Stimulated activated CD8-positive, alpha-beta memory T cell treated with anti-CD3 and anti-CD28 coated beads, Interleukin-7, amount 100 ng/mL, for 1 hour (primary cell): ENCODE measurements at places on chromosomes 5 and 9.

- DNase-seq = no peak
Measured at GRCh38 chr9:79131246-79131774, 440.5 kb upstream of the TLE4 start.

- no peak for DNase-seq
Measured at GRCh38 chr9:116163293-116164055, 9.9 kb downstream of the PAPPA start.

GRCh38 chr5:181255836-181256578 lies 4.9 kb downstream of the TRIM52 start:
- no peak for DNase-seq

GRCh38 chr9:12464910-12465512 lies 228.2 kb upstream of the TYRP1 start:
- no peak for DNase-seq

DNA sequence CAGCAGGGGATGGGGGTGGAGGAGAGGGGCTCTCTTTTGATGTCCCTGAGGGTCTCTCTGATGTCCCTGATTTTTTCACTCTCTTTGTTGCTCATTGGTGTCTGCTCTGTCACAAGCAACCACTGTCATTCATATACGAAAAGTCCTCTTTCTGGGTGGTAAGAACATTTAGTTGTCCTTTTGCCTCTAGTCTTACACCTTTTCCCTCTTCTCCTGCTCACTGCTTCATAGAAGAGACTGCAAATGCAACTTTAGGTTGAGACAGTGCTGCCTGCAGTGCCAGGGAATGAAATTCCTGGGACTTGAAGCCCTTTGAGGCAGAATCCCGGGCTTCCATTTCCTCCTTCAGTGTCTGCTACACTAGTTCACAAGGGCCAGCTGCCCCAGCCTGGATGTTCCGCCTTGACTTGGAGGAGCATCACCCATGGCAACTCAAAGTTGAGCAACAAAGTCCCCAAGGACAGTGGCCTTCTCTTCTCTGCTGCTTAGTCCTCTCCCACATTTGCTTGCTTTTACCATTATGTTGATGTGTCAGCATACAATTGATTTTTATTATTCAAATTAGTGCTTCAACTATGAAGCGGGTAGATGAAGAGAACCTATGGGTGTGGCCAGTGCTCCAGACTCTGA lies 94.7 kb upstream of the RUSC2 start:
- DNase-seq = no peak

GRCh38 chr5:72112389-72112788 lies 5.1 kb downstream of the MAP1B start:
- DNase-seq = no peak

DNA sequence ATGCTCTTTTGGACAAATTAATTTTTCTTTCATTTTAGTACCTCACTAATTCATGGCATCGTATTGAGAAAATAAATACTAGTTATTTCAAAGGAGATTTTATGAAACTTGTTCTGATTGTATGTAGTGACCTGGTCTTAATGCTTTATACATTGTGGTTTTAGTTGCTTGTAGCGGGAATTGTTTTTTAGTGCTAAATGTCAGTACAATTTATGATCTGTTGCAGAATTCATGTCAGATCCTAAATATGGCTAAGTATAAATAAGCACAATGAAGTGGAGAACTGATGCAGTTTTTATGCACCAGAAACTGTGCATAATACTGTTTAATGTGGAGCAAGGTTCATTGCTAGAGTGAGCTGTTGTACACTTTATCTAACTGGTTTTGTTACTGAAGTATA lies 308.8 kb downstream of the PJA2 start:
- no peak for DNase-seq

DNA sequence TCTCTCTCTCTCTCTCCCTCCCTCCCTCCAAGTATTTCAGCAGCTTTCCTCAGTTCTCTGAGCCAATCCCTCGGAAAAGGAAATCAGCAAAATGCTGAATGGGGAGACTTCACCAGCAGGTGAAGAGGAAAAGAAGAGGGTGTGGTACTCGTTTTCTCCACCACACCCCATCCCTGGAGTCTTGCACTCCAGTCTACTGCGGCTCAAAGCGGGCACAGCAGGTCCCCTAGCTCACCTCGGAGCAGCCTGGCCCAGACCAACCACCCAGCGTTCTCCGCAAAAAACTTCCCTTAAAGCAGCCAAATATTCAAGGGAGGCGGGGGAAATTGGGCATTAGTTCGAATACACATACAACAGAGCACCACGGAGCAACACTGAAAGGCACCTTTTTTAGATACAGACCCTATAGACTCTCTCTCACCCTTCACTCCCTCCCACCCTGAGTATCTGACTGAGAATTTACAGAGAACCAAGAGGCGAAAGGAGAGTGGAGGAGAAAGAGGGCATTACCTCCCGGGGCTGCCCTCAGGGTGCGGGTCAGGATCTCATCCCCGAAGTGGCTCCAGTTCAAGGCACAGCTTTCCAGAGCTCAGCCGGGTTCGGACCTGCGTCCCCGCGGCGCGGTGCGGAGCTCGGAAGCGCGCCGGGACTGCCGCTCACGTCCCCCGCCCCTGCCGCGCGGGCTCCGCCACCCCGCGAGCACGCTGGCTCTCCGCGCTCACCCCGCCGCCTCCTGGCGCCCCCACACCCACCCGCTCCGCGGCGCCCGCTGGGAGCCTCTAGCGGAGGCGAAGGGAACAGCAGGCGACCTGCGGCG lies 1638.5 kb upstream of the C9orf72 start:
- DNase-seq = no peak

- no peak for DNase-seq
Measured at GRCh38 chr5:154861946-154862345, 3.5 kb downstream of the CNOT8 start.

DNA sequence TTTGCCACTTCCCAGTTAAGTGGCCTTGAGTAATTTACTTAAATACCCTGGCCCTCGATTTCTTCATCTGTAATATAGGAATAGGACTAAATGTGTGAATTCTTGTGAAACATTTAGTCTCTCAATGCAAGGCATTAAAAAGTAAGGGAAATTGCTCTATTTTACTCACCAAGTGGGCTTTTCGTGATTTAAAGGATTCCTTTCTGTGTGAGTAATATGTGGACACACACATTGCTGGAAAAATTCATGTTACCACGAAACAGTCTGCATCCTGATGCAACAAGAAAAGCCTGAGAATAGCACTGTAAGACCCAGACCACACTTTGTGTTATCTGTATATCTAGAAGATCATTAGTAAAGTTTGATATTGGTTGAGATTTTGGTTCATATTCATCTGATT lies 1243.0 kb upstream of the CDH9 start:
- no peak for DNase-seq

GRCh38 chr5:6046296-6046967 lies 331.9 kb downstream of the MED10 start:
- no peak for DNase-seq

GRCh38 chr5:96023518-96023917 lies 61.9 kb upstream of the ELL2 start:
- DNase-seq = no peak

DNA sequence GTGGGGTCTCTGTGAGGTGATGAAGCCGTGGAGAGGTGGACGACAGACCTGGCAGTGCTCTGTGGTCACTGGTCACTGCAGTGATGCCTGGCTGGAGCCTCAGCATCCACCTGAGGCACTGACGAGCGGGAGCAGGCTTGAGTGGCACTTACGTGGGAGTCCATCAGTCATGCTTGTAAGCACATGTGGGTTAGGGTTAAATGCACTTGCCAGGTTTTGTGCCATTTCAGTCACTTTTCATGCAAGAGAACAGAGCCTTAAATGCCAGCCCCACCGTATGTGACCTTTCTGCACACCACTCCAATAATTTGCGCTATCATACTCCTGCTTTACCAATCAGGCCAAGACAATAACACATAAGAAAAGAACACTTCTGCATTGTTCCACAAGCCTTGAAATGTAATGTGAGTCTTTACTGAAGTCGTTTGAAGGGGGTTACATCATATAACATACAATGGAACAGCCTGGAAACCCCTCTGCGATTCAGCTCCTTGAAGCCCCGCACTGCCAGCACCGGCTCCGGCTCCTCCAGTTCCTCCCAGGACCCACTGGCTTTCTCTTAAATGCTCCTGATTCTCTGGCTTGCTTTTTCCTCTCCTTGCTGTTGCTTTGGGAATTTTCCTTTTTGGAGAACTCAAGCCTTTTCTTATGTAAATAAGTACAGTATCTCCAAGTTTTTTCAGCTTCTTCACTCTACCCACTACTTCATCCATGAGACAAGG lies 59.4 kb upstream of the CTXN3 start:
- no peak for DNase-seq
